ENCODE measurements at places on chromosomes 11 and 22.

- no peak for DNase-seq
These were observed 58.2 kb upstream of the EED start for GRCh38 chr11:86186386-86186785.

- DNase-seq = no peak
These were observed 35.6 kb downstream of the SERPINH1 start for GRCh38 chr11:75597636-75598035.

DNA sequence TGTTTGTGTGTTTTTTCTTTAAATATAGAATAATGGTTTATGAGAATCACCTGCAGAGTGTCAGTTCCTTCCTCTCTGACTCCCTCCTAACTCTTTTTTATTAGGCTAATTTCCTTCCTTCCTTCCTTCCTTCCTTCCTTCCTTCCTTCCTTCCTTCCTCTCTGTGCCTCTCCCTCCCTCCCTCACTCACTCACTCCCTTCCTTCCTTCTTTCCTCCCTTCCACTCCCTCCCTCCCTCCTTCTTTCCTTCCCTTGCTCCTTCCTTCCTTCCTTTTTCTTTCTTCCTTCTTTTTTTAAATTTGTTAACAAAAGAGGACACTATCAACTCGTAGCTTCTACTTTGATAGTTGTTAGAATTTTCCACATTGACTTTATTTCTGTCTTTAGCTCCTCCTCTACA, 152.3 kb upstream of the SEZ6L start:
- no peak for DNase-seq

GRCh38 chr11:41308286-41308685, 151.2 kb downstream of the LRRC4C start:
- DNase-seq = no peak

DNA sequence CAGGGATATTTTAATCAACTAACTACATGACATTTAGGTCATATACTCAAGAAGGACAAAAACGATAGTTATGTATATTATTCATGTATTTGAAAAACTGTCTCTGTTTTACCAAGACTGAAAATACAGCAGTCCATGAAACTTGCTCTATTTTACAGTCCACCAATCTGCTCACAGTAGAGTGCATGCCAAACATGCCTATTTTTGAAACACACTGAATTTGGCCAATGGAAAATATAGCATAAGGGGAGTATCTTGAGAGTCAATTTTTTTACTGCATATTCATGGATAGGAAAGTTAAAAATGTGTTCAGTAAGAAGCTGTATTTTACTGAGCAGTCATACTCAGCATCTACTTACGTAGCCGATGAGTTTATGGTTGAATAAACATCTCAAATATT, 621.2 kb upstream of the CHORDC1 start:
- DNase-seq = no peak

DNA sequence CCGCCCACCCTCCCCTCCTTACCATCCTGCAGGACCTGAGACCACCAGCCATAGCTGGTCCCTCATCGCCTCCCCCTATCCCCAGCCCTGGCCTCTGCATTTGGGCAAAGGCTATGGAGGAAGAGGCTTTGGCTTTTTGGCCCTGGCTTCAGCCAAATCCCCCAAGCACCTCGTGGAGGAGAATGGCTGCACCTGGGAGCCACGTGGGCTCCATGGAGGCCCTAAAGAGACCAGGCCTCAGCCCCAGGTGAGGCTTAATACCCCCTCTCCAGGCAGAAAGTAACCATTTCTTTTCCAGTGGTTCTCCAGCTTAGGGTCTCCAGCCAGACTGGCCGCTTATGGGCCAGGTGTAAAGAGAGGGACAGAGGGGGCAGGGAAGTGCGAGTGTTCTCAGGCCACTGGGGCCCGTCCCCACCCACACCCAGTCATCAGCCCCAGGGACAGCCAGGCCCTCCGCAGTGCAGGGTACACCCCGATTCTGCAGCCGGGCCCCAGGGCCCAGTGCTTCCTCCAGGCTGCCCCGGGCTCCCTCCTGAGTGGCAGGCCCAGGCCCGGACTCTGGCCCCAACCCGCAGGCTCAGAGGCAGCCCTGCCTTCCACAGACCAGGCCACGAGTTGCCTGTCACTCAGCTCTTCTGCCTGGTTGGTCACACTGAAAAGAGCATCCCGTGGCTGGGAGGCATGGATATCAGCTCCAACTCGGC, 26.4 kb downstream of the CDKN1C start:
- DNase-seq = no peak

DNA sequence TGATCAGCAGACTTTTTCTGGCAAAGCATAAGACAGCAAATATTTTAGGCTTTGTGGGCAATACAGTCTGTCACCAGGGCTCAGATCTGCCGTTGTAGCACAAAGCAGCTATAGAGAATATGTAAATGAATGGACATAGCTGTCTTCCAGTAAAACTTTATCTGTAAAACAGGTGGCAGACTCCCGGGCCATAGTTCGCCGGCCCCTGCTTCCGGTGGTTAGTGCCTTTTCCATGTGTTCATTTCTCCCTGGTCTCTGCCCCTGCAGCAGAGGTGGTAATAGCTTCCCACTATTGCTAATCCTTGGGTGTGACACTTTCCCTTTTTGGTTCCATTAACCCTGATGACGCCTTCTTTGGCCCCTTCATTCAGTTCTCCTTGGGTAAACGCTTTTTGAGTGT, 93.7 kb upstream of the LDLRAD3 start:
- DNase-seq = no peak
